ENCODE measurements at places on chromosomes 12 and 14.

DNA sequence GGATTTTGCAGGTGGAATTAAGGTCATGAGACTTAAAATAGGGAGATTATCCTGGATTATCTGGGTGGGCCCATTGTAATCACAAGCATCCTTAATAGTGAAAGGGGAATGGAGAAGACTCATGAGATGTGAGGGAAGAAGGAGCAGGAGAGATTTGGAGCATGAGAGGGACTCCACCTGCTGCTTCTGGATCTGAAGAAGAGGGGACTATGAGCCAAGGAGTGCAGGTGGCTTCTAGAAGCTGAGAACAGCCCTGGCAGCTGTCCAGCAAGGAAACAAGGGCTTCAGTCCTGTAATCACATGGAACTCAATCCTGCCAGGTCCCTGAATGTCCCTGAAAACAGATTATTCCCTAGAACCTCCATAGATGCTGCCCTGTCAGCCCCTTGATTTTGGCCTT, 67.8 kb downstream of the PELI2 start:
- no peak for DNase-seq

DNA sequence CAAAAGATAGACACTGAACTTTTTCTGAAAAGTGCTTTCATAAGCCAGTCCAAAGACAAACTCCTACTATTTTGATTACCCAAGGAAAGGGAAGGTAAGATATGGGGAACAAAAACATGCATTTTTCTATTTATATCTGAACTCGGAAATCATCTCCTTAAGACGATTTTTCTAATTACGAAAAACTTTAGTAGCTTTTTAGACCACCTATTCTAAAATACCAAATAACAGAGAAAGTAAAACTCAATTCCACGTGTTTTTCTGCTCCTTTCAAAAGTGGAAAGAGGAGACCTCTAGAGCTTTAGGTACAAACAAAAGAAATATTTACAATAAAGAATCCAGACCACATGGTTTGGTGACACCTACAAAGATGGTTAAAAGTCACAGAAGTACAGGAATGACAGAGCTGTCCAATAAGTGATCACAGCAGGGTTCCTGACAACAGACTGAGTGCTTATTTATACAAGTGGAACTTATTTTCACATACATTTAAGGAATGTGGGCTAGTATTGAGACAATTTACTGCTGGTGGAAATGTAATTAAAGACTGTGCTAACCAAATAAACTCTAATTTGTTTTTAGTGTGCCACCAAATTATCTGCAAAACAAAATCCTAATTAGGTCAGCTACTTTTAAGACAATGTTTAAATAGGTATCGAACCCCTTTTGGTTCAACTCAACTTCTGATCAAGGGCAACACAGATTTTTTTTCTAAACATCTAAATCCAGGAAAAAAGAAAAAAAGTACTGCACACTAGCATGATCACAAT, 2.4 kb downstream of the LRIG3 start:
- no peak for DNase-seq

DNA sequence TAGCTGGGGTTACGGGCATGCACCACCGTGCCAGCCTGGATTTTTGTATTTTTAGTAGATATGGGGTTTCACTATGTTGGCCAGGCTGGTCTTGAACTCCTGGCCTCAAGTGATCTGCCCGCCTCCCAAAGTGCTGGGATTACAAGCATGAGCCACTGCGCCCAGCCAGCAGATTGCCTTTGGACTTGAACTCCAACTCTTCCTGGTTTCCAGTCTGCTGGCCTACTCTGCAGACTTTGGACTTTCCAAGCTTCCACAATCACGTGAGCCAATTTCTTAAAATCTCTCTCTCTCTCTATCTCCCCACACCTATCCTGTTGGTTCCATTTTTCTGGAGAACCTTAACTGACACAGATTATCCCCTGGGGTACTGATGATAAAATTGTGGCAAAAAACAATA, 55.0 kb downstream of the EMP1 start:
- no peak for DNase-seq

DNA sequence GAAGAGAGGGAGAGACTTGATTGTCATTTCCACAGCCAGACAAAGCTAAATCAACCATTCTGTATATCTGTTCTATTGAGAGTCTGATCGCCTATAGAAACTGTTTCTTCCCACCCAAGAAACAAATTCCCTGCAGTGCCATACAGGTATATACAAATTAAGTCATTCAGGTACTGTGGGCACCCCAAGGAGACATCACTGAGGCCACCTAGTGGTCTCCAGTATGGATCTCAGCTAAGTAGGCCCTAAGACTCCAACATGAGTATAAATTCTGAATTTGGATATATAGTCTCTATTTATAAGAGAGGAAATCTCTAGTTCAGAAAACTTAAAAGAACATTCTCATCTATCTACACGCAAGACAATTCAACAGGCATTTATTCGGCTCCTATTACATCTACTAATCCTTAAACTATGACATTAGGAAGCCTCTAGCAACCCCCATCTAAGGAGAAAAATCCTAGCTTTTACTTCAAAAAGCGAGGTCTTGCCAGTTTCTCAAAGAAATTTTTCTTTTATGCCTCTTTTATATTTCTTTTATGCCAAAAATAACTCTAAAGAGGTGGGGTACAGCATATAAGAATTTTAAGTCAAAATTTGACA, 62.6 kb downstream of the DCAF5 start:
- DNase-seq: no peak

DNA sequence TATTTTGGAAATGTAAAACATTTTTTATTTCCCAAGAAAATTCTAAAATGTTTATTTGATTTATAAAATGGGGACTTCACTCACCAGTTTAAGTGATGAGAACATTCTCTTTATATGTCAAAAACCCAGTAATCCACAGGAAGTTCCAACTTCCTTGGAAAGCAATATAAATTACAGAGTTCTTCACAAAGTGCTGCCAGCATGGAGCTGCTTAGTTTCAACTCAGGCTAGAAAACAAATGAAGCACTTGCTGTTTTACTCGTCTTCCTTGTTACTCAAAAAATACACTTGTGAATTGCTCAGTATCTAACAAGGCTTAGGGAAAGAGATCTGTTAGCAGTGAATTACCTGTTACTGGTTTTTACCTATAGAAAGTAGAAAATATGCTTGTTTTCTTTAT, 942.7 kb upstream of the MDGA2 start:
- no peak for DNase-seq

DNA sequence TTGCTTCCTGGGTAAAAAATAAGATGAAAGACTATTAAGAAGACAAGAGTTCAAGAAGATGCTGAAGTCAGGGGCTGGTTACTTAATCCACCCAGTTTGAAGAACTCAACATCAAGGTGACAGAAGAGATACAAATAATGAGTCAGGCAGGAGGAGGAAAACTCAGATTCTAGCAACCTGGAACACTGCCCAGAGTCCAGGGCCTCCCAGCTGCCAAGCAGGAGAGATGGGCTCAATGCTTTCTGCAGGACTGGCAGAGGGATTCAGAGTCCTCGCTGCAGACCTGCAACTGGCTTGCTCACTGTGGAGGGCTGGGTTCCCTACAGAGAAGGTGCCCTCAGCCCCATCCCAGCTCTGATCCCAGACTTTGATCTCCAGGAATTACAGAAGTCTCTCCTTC, 28.6 kb upstream of the CEBPE start:
- no peak for DNase-seq

- DNase-seq: no peak
Measured at GRCh38 chr12:107035733-107036132, 48.8 kb upstream of the MTERF2 start.

DNA sequence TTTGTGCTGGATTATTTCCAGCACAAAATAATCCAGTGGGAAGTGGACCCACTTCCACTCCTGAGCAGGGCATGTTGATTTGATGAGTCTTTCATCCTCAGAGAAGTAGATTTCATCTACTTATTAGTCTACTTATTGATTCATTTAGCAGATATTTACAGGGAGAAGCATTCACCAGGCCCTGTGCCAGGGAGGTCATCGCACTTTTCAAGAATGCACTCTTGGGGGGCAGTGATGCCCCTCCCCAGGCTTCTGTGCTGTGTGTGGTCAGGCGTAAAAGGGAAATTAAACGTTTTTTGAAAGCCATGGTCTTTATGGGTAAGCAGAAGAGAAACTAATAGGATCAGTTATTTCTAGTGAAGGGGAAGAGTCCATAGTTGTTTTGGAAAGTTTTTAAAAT, 610.7 kb upstream of the TMEM132C start:
- no peak for DNase-seq

- no peak for DNase-seq
Measured at GRCh38 chr12:119235197-119235751, 56.5 kb downstream of the HSPB8 start.

DNA sequence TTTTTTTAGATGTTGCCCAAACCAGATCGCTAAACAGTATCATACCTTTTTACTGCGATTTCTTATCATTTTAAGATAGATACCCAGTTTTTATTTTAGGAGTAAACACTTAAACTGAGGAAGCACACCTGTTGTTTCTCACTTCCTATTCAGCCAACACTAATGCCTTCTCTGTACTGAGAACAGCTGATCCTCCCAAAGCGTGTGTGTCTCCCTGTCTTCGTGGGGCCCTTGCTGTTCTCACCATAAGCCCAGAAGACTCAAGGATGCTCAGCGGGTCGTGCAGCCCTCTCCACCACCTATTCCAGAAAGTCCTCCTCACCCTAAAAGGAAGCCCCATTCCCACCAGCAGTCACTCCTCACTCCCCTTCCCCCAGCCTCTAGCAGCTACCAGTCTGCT, 14.8 kb downstream of the PPP2R5C start:
- DNase-seq: no peak

- no peak for DNase-seq
Measured at GRCh38 chr12:123003257-123003656, 22.8 kb downstream of the ARL6IP4 start.

DNA sequence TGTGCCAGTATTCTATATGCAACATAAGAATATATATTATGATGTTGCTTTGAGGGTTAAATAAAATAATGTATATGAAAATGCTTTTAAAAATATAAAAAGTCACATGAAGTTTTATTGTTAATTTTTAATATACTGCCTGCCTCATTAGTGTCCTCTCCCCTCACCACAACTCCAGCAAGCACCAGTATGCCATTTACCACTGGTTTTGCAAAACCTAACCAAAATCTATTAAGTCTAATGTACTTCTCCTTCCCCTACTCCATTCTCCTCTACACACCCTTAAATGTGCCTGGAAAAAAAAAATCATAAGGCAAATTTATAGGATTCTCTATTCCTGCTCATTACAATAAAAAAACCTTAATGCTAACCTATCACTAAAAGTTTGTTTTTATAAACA, 24.0 kb upstream of the GNG2 start:
- DNase-seq: no peak

DNA sequence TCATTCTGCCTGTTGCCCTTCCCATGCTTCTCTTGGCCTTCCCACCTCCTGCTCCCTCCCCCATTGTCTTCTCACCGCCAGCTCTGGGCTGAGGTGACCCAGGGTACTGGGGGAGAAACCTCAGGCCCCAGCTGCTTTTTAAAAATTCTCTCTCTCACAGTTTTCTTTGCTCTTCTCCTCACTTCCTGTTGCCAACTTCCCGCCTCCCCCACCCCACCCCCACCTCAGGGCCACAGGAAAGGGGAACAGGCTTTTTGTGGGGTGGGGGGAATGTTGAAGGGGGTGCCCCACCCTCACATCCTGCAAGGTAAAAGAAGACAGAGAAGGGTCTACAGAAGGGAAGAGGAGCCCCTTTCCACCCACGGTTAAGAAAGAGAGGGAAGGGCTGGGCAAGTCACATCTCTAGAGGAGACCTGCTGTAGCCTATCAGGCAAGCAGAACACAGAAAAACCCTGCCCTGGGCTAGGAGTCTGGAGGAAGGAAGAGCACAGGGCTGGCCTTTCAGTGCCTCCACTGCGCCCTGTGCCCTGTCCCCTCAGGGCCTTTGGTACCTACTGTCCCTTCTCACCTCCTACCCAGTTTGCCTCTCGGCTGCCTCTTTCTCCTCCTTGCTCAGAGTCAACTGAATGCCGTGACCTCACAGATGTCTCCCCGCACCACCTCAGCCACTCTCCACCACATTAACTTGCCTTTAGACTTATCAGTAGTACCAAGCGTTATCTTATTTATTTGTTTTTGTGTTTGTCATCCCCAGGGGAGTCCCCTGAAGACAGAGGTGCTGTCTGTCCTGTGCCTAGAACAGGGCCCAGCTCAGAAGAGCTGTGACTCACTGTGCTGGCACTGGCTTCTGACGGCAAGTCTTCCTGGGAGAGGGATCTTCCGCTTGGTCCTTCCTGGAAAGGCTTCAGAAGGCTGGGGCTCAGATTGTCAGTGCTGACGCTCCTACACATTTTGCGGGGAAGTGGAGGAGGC, 1.7 kb downstream of the ARHGAP9 start:
- DNase-seq: peak; percentile 48

- DNase-seq: no peak
Measured at GRCh38 chr12:6840330-6840729, 395 bp upstream of the GNB3 start.

DNA sequence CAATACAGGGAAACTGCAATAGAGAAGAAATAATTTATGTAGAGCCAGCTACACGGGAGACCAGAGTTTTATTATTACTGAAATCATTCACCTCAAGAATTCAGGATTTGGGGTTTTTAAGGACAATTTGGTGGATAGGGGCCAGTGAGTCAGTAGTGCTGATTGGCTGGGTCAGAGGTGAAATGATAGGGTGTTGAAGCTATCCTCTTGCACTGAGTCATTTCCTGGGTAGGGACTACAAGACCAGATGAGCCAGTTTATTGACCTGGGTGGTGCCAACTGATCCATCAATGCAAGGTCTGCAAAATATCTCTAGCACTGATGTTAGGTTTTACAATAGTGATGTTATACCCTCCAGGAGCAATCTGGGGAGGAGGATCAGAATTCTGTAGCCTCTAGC, 486.3 kb downstream of the LRIG3 start:
- DNase-seq: no peak

DNA sequence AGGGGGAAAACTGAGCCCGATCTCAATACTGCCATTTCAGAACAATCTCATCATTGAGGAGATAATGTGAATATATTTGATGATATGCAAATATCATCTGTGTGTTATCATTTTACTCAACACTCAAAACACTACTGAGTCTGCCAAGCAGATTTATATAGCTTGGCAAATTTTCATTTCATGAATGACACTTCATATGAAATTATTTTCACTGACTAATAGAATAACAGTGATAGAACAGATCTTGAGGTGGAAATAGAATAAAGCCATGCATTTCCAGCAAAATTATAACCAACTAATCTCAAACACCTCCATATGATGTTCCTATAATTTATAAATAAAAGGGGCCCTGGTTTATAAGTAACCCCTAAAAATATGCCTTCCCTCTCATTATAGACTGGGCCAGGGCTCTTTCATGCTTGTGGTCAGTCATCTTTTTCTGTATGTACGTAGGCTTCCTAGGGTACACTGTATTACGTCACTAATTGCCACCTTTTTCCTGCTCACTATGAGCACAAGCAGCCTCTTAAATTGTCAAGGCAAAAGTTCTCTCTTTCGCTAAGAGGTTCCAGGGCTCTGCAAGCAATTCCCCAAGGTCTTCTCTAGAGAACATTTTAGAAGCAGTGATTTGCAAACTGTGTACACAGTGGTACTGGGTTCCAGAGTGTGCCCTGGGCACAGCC, 197.1 kb upstream of the FOXN3 start:
- DNase-seq: no peak

- no peak for DNase-seq
Measured at GRCh38 chr12:104643093-104643818, 186.5 kb downstream of the CHST11 start.

GRCh38 chr14:47442211-47442610, 233.2 kb downstream of the MDGA2 start:
- no peak for DNase-seq
